CD4-positive, alpha-beta memory T cell (primary cell): ENCODE measurements at places on chromosomes 4 and X.
A peak's percentile ranks its signal among the peaks of the same experiment; 100 is the strongest.

GRCh38 chrX:120718969-120719368 is 89.1 kb upstream of the C1GALT1C1 start:
- DNase-seq, result no peak

DNA sequence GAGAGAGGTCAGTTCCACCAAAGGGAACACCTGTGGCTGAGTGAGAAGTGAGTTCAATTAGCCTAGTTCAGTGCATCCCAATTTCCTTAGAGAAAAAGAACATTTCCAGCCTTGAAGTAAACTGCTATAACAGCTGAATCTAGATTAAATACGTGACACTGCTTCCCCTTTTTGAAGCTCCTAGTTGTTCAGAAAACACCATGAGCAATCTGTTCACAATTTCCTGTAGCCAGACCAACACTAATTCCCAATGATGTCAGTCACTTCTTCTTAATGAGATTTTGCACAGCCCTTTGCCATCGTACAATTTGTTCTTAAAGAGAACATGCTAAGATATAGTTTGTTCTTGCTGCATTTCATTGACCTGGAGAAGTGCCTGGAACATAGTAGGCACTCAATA is 144.6 kb upstream of the EDNRA start:
- no peak for DNase-seq

DNA sequence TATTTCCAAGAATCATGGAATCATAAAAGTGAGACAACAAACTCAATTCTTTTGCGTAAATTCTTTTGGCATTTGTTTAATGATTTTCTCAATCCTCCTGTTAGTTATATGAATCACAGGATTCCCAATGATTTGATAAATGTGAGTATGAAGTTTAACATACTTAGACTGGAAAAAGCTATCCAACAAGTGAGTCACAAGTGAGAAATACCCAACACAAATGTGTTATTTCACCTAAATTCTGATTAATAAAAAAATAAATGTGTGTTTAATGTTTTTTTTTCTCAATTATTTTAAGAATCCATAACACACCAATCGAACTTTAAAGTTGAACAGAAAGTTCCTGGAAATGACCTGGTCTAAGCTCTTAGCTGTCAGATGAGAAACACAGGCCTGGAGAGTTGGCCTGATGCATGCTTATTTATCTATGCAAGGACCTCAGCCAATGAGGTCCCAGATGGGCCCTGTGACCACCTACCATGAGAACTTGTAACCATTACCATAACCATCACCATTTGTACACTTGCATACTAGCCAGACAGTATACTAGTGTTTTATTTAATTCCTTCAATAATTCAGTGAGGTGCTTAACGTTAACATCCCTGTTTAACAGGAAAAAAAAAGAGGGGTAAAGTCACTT is 386.7 kb downstream of the SPRY1 start:
- no peak for DNase-seq

- DNase-seq, result no peak
These were observed 37.6 kb downstream of the SLC7A11 start for GRCh38 chr4:138204507-138204906.

GRCh38 chr4:15037923-15038541 is 35.8 kb downstream of the CPEB2 start:
- no peak for DNase-seq

DNA sequence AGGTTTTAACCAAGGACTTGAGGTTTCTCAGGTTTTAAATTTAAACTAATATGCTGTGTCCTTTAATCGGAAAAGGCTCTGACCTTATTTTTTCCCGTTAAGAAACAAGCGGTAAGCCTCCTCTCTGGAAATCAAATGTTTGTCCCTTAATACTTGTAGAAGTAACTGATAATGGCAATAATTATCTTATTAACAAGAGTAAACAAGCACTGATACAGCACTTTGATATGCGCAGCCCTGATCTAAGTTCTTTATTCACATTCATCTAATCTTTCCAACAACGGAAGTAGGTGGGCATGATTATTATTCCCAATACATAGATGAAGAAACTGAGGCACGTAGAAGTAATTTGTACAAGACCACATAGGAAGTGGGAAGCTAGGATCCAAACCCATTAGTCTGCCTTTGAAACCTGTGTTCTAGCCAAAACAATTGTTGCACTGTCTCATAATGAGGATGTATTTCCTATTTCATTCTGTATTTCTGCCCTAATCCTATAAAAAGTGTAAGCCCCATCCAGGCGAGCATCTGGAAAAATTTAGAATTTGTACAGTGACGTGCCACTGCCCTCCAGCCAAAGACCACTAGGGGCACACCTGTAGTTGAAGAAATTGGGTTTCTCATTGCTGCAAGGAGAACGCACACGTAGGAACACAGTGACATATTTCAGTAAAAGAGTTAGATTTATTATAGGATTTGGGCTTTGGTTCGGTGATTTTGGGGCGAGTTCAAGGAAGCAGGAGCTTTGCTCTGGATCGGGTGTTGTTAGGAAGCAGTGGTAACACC is 606 bp downstream of the CXorf58 start:
- DNase-seq, result no peak

GRCh38 chr4:53431052-53431451 is 53.6 kb downstream of the FIP1L1 start:
- peak; percentile 6 for DNase-seq

- DNase-seq, result no peak
These were observed 31.1 kb downstream of the EGF start for GRCh38 chr4:109943745-109944144.

- no peak for DNase-seq
These were observed 58.5 kb downstream of the TENM3 start for GRCh38 chr4:182301736-182302135.

DNA sequence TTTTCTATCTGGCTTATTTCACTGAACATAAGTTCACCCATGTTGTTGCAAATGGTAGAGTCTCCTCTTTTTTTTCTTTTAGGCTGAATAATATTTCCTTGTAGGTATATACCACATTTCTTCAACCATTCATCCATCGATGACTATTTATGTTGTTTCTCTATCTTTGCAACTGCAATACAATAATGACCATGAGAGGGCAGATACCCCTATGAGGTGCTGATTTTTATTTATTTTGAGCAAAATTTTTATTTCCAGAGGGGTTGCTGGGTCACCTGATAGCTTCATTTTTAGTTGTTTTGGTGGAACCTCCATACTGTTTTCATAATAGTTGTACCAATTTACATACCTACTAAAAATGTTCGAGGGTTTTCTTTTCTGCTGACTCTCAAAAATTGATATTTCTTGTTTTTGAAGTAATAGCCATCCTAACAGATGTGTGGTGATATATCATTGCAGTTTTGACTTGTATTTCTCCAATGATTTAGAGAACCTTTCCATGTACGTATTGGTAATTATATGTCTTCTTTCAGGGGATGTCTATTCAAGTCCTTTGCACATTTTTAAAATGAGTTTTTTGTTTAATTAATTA is 1697.0 kb downstream of the PCDH7 start:
- DNase-seq, result no peak

- no peak for DNase-seq
These were observed 153.5 kb downstream of the HHIP start for GRCh38 chr4:144799486-144799885.

GRCh38 chrX:13195340-13195739 is 124.5 kb downstream of the ATXN3L start:
- DNase-seq, result no peak

GRCh38 chr4:88320224-88320779 is 35.9 kb upstream of the PPM1K start:
- DNase-seq, result no peak

GRCh38 chrX:68902706-68903504 is 74.1 kb downstream of the EFNB1 start:
- DNase-seq, result no peak
